ENCODE measurements at places on chromosomes 6 and 20. TPM values are rescaled to one million over a fixed set of nuclear protein-coding genes. Genes with fewer than 3 reads are reported as not detected.

Gene ARMH2
- not detected for polyA plus RNA-seq

- DNase-seq: no peak
Observed at GRCh38 chr6:41193171-41193734, 7.7 kb downstream of the TREML2 start.

DNA sequence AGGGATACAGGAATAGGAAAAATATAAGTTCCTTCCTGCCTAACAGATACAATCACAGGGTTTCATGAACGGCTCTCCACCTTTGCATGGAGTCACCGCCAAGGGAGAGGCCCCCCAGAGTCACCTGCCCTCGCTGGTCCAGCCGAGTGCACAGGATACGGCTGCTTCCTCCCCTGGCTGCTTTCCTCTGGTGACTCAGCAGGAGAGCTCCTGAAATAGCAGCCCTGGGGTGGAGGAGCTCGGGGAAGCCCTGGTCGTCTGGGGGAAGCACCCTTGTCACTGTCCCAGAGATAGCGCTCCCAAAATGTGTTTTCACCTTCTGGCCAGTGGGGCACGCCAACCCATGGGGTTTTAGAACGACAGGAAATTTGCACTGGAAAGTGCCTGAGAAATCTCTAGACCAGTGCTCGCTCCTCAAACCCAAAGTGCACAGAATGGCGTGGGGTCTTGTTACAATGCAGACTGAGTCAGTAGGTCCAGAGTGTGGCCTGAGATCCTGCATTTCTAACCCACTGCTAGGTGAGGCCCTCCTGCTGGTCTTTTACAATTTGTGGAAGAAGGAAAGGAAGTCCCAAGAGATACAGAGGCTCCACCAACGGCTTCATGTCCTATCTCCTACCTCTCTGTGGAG, 35.9 kb upstream of the FAM50B start:
- no peak for DNase-seq

DNA sequence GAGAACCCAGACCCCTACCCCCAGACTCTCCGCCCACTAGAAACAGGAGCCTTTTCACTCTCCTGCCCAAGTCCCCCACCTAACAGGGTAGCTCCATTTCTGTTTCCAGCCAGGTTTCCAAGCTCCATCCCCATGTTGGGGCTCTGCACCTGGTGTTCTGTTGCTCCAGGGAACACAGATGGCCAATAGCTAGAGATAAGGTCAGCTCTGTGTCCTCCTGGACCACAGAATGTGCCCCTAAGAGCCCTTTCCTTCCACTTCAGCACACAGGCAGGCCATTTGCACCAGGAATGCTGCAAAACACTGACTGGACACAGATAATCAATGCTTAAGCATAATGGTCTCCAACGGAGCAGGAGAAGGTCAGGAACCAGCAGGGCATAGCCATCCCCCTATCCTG, 159.4 kb downstream of the QRSL1 start:
- DNase-seq: no peak

Gene DACT2
- polyA plus RNA-seq: 22.6 TPM

- no peak for DNase-seq
Observed at GRCh38 chr20:47231382-47232039, 125.0 kb downstream of the ZMYND8 start.

DNA sequence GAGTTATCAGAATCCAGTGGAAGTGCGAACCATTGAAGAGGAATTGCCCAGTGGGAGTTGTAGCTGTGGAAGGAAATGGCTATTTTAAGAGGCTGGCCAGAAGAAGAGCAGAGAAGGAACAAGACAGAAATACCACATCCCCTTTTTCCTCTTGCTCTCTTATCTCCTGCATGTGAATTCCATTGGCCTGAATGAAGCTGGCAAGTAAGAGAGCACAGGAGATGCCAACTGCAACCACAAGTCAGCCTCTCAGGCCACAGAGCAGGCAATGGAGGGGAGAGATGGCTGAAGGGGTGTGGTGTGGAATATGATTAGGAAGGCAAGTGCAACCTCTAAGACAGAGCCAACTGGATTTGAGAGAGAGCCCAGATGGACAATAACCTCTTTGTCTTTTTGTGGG, 362.7 kb upstream of the IMPG1 start:
- DNase-seq: no peak

DNA sequence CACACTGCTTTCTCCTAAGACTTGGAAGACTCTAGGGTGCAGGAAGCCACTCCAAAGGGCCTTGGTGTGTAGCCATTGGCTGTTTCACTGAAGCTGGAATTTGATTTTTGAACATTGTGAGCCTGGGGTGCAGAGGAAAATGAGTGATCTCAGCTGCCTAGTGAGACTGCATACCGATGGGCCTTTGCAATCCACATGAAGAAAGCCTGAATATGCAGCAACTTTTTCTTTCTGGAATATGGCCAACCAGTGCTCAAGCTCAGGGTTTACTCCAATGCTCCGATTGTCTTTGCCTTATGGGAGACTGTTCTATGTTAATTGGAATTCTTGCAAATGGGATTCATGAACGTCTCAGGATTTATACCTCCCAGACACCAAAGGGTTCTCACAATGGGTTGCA, 242.6 kb downstream of the DOK5 start:
- no peak for DNase-seq

Gene GCNT2
- polyA plus RNA-seq: 14.4 TPM

DNA sequence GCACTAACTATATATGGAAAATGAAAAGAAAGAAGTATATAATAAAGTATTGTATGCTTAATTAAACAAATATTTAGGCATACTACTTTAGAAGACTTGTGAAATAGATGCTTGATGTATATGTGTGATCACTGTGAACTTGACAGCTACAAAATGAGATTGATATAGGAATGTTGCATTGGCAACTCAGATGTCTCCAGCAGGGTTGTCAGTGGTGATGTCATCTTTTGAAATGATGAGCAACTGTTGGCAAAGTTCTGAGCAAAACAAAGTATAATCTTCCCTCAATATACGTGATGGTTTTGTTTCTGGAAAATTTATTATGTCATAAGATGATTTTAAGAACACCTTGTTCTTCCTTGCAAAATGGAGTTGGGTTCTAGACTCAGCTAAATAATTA, 133.8 kb downstream of the ARID1B start:
- no peak for DNase-seq

Gene THBD
- polyA plus RNA-seq: 7.8 TPM

GRCh38 chr6:8170245-8170644, 67.9 kb upstream of the EEF1E1 start:
- no peak for DNase-seq

DNA sequence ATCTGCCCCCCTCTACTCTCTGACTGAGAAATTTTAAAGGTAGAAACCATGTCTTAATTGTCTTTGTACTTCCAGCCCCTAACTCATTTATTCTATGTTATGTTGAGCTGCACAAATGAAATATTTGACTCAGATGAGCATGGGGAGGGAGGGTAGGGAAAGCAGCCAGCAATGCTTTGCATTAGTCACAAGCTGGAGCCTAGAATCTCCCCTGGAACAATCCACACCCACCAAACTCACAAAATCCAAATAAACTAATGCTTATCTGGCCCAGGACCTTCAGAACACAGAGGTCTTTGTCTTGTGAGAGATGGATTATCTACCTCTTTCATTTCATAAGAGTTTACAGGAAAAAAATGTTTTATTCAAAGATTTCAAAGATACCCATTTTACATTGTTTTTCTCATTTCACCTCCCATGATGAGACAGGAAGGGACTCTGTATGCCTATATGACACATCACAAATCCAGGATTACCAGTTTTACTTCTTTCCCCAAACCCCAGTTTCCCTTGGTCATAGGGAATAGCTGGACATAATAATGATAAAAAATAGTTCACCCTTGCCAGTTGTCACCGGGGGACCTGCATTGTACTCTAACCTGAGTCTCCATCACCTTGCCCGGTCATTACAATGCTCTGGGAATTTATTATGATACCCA, 466.9 kb downstream of the KIF16B start:
- no peak for DNase-seq

DNA sequence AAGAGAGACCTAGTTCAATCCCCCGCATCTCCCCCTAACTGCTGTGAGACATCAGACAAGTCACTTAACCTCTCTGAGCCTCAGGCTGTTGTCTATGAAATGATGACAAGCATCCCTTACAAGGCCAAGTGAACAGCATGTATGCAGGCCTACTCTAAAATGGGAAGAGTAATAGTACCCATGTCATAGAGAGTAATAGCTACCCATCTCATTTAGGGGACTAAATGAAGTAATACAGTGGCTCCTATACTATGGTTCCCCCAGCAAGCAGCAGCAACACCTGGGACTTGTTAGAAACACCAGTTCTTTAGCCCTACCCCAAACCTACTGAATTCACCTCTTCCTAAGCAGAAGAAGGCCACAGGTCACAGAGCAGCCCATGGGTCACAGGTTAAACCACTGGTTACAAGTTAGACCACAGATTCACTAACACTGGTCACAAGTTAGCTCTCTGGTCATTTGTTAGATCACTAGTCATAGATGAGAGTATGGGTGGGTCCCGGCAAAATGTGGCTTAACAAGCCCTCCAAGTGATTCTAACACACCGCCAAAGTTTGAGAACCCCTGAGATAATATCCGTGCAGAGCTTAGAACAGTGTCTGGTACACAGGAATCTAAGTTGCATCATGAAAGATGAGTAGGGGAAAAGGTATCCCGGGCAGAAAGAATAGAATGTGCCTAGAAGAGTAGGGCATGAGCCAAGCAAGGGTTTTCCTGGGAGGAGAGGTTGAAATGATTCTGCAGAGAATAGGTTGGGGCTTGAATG, 1.4 kb downstream of the DEFB124 start:
- DNase-seq: no peak

- no peak for DNase-seq
Observed at GRCh38 chr6:117495869-117496268, 13.4 kb downstream of the DCBLD1 start.

DNA sequence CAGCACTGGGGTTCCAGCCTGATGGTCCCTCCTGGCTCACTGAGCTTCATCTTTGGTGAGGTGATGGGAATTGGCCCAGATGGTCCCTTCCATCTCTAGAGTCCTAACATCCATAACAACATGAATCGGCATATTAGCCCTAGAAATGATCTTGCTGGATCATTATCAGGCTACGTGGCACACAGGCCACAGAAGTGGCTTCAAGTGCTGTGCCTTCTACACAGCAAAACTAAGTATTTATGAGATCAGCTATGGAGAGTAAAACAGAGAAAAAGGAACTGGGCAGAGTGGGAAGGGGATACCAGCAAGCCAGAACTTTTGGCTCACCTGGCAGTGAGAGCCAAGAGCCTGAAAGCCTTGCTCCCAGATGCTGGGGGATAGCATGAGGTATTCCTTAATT, 116.9 kb downstream of the TRERF1 start:
- no peak for DNase-seq

Gene TRIM15
- 0.14 TPM for polyA plus RNA-seq

GRCh38 chr20:227439-228105, 514 bp downstream of the DEFB129 start:
- no peak for DNase-seq

DNA sequence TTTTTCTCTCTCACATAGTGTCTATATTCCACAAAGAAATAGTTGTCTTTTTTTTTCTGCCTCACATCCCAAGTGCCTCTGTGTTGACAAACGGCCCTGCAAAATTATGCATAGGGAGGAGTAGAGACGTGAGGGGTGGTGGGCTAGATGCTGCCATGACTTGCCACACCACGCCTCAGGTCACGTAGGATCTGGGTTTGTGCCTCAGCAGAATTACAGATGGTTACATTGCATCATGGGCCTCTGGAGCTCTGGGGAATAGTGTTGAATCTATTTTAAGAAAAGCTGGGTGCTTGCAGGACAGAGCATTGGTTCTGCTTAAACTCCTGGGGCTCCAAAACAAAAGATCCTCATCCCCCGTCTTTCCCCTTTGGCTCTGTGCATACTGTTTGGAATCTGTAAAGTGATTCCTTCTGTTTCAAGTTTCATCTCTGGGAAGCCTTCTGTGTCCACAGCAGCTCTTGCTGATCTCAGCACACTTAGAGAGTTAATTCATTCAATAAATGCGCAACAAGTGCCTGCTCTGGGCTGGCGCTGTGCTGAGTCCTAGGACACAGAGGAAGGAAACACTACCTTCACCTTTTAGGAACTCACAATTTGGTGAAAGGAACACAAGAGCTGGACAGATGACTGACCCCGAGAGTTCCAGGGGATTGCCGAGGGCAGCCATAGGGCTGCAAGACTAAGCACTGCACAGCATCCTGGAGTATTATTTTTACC, 2.4 kb downstream of the FANCE start:
- DNase-seq: no peak

GRCh38 chr20:57665589-57665971, 44.2 kb downstream of the PMEPA1 start:
- no peak for DNase-seq

Gene NKX2-4
- not detected for polyA plus RNA-seq

- peak; percentile 48 for DNase-seq
Observed at GRCh38 chr6:151436802-151437201, 15.1 kb downstream of the RMND1 start.

DNA sequence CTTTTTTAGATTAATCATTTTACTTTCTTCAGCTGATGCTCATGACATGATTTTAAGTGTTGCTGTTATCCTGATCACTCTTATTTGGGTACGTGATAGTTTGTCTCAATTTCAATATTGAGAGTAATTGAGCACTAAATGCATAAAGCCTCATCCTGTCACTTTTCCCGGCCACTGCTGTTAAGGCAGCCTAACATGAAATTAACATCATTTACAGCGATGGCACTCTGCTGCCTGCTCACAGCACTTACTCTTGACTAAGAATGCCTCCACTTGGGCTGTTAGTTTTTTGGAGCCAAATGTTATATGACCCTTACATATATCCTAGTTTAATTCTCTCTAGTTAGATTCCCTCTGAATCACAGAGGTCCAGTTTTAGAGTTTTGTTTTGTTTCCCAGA, 107.3 kb downstream of the SLX4IP start:
- no peak for DNase-seq

DNA sequence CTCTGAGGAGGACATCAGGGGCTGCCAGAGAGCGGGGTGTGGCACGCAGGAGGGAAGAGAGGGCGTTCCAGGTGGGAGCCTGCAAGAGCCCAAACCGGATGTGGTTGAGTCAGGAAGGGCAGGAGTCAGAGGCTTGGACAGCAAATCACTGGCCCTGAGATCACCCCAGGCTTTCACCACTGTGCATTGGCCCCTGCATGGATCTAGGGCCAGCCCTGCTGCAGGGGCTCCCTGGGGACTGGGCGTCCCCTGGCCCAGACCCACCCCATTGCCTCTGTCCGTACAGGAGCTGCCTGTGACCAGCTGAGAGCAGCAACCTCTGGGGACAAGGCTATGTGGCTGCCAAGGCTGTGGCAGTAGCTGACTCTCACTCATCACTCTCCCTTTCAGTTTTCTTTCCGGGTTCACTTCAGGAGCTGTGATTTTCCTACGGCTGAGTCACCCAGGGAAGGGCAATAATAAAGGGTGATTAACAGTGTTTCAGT, 33.9 kb downstream of the KCNK17 start:
- no peak for DNase-seq
